ENCODE measurements at places on chromosomes 6 and 20.
A peak's percentile ranks its signal among the peaks of the same experiment; 100 is the strongest.

GRCh38 chr6:87600576-87600975 lies 10.6 kb downstream of the ORC3 start:
- no peak for DNase-seq

DNA sequence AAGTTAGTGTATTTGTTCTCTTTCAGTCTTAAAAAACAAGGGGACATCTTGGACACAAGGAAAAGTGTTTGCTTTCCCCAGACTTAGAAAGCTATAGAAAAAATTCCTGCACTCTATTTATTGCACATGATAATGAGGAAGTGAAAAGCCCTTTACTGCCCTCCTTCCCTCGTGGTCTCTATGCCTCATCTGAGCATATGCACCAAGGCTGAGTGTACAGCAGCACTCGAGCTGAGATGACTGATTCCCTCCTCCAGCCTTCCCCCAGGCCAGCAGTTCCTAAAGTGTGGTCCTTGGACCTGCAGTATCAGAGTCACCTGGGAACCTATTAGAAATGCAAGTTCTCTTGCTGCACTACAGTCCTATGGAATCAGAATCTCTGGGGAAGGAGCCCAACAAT lies 14.3 kb upstream of the LAMP5 start:
- no peak for DNase-seq

DNA sequence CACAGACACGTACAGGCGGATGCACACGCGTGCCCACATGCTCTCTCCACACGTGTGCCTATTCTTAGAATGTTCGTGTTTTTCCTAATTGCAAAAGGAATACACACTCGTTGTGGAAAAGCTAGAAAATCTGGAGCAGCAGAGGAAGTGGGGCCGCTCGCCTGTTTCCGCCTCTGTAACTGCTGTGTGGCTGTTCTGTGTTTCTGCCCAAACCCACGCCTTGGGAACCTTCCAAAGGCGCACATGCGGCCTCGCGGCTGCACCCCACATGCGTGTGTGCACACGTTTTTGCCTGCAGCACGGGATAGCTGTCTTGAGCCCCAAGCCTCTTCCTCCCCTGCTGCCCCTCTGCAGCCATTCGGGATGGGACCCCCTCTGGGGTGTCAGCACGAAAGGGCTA lies 12.2 kb downstream of the SLC17A9 start:
- DNase-seq, result no peak

DNA sequence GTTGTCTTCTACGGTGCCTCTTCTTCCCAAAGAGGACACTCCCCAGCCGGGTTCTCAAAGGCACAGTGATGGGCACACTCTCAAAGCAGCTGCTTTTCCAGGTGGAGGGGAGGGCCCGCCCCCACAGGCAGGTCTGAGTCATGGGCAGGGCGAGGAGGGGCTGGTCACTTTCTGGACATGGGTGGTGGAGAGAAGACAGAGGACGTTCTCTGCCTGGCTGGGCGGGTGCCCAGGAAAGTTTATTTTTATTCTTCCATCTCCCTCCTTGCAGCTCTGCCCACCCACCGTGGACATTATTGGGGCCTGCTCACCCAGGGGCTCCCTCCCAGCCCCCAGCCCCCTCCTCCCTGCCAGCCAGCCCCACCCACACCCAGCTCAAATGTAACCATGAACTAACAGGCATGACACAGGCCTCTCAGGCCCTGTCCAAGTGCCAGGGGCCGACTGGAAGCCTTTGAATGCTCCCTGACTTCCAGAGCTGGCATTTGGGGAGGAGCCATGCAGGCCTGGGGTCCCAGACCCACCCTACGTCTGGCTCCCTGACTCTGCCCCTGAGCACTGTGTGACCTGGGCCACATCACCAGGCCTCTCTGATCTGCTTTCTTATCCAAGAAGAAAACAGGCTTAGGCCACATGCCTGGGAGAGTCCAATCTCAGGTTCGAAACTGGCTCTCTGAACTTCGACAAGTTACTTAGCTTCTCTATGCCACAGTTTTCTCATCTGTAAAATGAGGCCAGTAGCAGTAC lies 8.0 kb downstream of the TGM2 start:
- no peak for DNase-seq

GRCh38 chr20:33897313-33897912 lies 86.3 kb downstream of the CHMP4B start:
- DNase-seq, result peak; percentile 27

DNA sequence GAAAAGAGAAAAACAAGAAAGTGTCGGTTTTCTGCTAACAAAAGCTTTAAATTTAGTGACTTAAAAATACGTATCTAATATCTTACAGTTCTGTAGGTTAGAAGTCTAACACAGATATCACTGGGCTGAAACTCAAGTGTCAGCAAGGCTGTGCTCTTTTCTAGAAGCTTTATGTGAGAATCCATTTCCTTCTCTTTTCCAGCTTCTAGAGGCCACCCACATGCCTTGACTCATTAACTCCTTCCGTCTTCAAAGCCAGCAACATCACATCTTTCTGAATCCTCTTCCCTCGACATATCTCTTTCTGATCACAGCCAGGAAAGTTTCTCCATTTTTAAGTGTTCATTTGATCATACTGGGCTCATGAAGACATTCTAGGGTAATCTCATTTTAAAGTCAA lies 262.0 kb downstream of the MAFB start:
- DNase-seq, result no peak

DNA sequence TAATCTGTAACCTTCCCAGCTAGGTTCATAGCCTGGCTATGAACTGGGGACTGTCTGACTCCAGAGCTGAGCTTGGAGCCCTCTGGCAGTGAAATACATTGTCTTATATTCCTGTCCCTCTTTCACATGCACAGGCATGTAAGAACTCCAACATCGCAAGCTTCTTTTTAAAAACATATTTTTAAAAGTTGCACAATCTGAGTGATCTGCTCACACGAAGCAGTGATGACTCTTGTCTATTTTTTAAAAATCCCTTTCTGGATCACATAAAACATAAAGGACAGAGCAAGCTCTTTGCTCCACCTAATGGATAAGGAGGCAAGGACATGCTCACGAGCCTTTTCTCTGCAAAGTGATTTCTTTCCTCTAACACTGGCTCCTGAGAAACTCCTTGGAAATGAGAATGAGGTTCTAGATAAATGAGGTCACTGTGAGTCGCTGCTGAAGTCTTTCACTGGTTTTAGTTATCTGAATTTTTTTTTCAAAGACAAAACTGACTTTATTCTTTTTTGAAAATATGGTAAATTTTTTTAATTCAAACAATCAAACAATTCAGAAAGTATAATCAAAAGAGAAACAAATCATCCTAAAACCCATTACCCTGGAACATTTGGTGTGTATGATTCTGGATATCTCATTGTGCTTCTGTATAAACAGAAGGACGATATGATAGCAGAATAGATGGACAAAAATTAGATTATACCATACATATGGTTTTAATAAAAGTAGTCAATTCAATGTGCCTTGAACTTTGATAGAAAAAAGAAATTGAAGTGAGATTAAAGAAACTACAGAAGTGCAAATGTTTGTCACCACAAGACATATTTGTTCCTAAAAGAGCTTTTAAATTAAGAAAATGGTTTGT lies 30.8 kb downstream of the IL20RA start:
- DNase-seq, result peak; percentile 18

GRCh38 chr20:5127859-5128424 lies 1.1 kb downstream of the CDS2 start:
- peak; percentile 27 for DNase-seq

GRCh38 chr6:135830452-135830881 lies 21.0 kb upstream of the PDE7B start:
- no peak for DNase-seq

GRCh38 chr6:16136621-16137450 lies 8.0 kb downstream of the MYLIP start:
- no peak for DNase-seq

- DNase-seq, result no peak
These were observed 112.5 kb downstream of the JPH2 start for GRCh38 chr20:44074252-44075151.

DNA sequence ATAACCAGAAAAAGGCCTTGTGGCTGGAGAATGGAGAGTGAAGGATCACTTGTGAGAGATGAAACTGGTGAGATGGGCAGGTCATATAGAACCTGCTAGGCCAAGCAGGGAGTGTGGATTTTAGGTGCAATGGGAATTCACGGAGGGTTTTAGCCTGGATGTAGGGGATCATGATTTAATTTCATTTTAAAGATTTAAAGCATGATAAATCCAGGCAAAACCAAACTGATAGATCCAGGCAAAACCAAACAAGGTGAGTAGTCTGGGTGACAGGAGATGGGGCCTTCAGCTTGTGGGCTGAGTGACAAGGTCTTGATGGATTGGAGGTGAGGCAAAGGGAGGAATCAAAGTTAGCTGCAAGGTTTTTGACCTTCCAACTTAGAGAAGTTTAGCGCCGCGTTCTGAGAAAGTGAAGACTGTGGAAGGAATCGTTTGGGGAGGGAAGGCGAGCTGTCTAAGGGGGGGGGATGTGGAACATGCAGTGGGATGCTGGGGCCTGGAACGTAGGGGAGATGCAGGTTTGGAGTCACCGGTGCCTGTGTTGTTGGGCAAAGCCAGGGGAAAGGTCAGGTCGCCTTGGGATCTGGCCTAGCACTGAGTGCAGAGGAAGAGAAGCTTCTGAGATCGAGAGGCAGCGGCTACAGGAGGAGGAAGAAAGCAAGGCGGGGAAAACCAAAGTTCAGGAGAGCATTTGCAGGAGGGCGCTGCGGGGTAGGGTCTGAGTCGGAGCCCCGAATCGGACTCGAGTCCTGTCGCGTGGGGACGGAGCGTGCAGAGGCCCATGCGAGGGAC lies 1.3 kb upstream of the PLCG1 start:
- no peak for DNase-seq

- no peak for DNase-seq
These were observed 142.5 kb upstream of the HDDC2 start for GRCh38 chr6:125444006-125444923.

DNA sequence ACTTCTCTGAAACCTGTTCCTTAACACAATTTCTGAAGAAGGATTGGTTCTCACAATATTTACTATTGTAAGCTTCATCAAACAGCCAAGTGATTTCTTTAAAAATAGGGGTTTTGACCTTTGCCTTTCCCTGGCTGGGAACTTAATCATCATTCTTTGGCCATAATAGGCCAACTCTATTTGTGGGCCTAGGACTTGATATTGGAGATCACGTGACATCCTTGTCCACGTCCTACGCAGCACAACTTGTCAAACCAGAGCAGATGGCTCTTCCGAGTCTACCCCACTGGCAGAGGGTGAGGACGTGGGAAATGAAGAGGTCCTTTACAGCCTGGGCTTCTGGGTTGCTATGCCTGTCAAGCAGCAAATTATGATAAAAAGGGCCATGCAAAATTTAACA lies 1030.6 kb downstream of the KIF16B start:
- no peak for DNase-seq

DNA sequence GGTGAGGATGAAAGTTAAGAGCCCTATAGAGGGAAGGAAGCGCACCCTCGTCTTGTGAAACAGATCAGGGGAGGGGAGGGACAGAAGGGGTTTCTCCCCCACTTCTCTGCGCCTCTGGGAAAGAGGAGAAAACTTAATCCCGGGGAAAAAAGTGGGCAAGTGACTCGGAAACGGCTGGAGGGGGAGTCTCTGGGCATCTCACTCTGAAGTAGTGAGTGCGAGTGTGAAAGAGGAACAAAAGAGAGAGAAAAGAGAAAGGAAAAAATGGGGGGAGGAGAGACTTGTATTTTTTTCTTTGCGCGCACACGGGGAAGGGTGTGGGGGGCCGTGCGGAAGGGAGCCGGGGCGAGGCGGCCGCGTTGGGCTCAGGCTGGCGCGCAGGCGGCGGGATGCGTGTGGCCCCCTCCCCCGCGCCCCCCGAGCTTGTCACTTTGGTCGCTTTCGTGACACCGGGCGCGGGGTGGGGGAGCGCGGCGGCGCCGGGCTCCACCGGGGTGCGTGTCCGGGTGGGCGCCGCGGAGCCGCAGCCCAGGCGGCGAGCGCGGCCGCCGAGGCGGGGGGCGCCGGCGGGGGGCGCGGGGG lies 454 bp downstream of the L3MBTL3 start:
- DNase-seq, result peak; percentile 24

Data from K562 (cell line).